ENCODE measurements at places on chromosomes 7 and 10.

DNA sequence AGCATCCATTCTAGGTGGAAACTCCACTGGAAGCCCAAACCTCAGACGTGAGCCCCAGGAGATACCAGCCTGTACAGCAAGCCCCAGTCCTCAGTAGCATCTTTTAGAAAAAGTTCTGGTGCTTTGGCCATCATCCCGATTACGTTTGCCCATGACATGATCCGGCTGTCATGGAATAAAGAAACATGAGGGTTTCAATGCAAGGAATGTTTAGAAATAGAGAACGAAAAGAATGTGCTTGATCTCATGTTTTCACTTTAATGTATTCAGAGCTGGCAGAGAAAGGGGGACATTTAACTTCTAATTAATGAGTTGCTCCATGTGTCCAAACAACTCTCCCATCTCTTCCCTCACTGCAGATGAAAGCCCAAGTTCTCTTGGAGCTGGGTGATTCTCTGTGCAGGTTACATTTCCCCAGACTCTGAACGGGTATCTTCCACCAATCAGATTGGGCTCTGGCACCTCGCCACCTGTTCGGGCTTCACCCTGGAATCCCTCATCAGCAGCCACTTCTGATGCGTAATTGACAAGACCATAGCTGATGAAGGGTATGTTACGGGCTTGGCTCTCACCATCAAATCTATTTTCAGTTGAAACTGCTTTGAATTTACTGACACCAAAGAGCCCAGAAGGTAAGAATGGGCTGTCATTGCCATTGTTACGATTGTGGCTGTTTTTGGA is 165.3 kb downstream of the PLXNA4 start:
- DNase-seq: no peak

DNA sequence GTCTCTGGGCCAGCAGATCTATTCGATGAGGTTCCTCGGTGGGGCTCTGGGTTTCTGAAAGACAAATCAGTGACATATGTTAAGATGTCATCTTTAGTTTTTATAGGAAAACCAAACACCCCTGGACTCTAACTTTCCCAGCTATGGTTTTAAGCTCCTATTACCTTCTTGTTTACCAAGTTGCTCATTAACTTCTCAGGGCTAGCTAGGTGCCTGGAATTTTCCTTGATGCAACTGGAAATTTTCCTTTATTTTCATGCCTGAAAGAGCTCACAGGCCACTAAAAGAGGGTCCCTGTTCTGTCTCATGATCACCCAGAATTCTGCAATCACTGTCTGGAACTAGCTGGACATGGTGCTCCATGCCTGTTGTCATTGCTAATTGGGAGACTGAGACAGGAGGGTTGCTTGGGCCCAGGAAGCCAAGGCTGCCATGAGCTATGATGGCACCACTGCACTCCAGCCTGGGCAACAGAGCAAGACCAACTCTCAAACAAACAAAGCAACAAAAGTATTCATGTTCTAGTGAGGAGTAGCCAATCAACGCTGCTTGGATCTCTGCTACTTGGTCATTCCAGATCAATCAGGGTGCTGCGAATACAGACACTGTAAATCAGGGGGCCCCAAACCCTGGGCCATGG is 1173.5 kb upstream of the AUTS2 start:
- DNase-seq: no peak

- no peak for DNase-seq
Measured at GRCh38 chr10:22230158-22230833, 12.5 kb upstream of the EBLN1 start.

GRCh38 chr7:39005036-39005435 is 27.3 kb downstream of the POU6F2 start:
- DNase-seq: no peak

DNA sequence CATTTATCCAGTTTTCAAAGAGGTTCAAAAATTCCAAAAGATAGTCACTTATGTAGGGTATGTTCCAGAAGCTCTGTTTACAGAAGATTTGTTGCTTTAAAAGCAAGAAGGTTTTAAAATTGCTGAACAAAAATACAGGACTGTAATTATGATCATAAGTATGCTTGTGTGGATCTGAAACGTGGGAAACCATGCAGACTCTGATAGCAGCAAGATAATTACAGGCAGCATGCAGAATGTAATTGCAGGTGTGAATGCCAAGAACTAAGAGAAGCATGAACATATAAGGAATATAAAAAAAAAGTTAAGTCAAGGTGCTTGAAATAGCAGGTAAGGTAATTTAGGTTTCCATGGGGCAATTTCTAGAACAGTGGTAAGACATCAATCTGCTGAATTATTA is 405.7 kb downstream of the ARL4A start:
- DNase-seq: no peak

GRCh38 chr10:43627942-43628341 is 20.7 kb downstream of the ZNF32 start:
- no peak for DNase-seq

GRCh38 chr10:101031796-101032636 is 982 bp downstream of the SFXN3 start:
- peak; percentile 72 for DNase-seq

- DNase-seq: no peak
Measured at GRCh38 chr10:125768219-125768855, 7.3 kb downstream of the MMP21 start.

DNA sequence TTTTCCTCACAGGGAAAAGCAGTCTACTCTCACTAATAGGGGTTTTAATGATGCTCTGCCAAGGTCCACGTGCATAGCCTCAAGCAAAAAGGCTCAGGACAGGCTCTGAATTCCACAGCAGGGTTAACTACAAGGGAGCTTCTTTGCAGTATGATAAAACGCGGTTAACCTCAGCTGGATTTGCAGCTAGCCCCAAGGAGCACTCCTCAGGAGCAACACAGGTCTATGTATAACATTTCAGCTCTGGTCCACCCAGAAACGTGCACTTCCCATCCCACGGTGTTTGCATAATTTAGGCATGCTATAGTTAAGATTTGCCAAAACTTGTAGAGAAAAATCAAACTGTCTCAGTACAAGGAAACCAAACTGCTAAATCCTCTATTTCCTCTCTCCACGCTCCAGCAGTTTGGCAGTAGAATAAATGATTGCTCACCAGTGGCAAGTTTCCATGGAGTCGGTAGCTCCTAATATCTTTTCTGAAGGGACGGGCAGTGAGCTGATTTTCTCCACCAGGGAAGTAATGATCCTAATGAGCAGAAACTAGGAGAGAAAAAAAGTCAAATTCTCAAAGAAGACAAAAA is 13.1 kb upstream of the ASB4 start:
- no peak for DNase-seq

- DNase-seq: no peak
Measured at GRCh38 chr10:133258066-133258817, 18.4 kb downstream of the ADAM8 start.

GRCh38 chr10:33073641-33074415 is 115.8 kb upstream of the ITGB1 start:
- no peak for DNase-seq

DNA sequence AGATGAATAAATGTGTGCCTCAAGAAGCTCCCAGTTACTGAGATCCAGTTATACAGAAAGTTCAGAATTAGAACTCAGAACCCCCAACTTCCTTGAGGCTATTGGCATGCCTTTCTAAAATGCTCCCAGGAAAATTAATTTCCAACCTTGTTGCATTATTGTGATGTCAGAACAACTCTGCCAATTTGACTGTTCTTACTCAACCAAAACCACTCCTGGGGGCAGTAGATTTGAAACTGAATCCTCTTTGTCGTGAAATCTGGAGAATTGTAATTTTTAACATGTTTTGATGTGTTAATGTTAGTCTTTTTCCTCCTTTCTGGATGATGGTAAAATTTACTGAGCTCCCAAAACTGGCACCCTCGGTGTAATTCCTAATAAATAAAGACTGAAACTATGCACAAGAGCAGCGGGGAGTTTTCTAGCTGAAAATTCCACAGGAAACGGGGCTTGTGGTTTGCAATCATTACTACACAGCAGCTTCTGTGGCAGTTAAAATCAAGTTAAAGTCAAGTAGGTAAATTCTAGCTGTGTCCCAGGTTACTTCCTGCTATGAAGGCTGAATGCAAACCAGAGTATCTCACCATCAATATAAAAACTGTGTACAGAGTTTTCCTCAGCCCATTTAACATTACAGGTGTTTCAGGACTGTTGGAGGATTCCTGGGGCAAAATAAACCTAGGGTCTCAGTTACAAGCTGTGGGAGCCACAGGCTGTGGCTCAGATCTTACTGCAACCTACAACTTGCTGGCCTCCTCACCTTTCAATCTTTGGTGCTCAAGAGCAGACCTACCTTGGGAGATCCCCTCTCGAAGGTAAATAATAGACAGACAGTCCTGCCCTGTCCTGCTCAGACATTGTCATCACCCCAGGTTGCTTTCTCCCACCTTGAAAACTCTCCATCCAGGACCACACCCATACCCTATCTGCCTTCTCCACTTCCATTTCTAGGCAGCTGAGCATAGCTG is 156.3 kb upstream of the KMT2E start:
- DNase-seq: no peak

- no peak for DNase-seq
Measured at GRCh38 chr7:29806208-29806994, at the start of gene WIPF3. TSS of gene WIPF3 (plus strand) at chr7:29806508. CDS start at chr7:29834725, 28,217 bp downstream.

GRCh38 chr10:75312440-75312839 is 76.7 kb upstream of the COMTD1 start:
- no peak for DNase-seq

DNA sequence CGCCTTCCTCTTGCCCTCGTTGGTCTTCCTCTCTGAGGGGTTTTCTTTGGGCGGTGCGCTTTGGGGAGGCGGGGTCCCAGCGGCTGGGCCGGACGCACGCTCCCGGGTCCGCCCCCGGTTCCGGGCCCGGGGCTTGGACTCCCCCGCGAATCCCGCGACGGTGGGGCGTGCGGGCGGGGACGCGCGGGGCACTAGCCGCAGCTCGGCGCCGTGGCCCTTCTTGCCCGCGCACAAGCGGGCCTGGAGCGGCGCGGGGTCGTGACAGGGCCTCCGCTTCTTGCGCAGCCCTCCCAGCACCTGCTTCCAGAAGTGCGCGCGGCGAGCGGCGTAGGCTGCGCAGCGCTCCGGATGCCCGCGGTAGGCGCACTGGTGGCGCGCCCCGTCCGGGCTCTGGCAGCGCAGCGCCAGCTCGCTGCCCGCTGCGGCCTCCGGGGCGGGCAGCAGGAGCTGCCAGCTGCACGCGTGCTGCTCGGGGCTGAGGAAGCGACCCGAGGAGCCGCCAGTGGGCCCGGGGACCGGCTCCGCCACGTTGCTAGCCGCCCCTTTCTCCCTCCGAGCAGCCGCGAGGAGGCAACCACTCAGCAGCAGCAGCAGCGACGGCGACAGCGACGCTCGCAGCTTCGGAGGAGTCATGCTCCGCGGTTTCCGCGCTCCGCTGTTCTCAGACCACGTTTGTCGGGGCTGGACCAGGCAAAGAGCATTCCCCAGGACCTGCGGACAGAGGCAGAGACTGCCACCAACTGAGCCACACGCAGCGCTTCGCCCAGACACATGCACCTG is 759 bp downstream of the FGFBP3 start:
- peak; percentile 34 for DNase-seq

- DNase-seq: no peak
Measured at GRCh38 chr10:1605999-1606940, 131.1 kb downstream of the ADARB2 start.

DNA sequence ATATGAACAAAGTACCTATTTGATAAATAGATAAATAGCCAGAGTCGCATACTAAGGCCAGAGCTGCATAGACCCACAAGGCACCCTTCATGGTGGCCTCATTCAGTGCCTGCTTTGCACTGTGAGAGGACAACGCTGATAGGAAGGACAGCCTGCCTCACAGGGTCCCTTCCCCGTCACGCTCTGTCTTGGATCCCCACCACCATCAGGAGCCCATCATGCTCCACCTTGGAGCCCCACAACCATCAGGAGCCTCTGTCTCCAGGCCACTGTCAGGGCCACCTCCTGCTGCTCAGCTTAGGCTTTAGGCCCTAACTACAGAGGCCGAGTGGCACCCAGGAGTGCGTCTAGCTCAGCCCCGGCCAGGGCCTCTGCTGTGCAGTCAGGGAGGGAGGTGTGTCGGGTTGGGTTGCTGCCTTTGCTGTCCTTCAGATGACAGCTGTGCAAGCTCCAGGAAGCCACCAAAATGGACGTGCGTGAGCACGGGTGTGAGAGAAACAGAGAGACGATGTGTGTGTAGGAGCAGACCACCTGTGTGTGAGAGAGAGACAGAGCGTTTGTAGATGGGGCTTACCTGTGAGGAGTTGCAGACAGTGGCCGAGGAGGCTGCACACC is 516.9 kb downstream of the GLRX3 start:
- DNase-seq: no peak

DNA sequence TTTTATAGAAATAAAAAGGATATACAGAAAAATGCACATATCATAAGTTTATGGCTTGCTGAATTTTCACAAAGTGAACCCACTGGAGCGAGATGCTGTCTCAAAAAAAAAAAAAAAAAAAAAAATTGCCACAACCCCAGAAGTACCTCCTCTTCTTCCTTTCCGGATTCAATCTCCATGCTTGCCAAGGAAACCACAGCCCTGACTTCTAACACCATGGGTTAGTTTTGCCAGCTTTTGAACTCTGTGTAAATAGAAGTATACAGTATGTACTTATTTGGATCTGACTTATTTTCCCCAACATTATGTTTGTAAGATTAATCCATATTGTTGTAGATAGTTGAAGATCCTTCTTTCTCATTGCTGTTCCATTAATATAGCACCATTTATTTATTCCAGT is 40.0 kb downstream of the FANK1 start:
- DNase-seq: no peak

- no peak for DNase-seq
Measured at GRCh38 chr10:43683451-43684291, 35.0 kb upstream of the ZNF32 start.

DNA sequence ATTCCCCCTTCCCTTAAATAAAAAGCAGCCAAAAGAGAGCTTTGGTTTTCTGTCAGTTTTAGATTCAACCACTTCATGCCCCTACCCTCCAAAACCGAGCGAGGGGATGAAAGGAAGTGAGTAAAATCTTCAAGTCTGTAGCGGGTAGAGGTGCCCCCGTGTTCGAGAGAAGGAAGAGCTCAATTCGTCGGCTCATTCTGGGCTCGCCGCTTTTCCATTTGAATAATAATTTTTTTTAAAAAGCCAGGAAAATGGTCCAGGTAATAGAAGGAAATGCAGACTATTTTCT is 436.2 kb upstream of the GALNT17 start:
- DNase-seq: no peak

DNA sequence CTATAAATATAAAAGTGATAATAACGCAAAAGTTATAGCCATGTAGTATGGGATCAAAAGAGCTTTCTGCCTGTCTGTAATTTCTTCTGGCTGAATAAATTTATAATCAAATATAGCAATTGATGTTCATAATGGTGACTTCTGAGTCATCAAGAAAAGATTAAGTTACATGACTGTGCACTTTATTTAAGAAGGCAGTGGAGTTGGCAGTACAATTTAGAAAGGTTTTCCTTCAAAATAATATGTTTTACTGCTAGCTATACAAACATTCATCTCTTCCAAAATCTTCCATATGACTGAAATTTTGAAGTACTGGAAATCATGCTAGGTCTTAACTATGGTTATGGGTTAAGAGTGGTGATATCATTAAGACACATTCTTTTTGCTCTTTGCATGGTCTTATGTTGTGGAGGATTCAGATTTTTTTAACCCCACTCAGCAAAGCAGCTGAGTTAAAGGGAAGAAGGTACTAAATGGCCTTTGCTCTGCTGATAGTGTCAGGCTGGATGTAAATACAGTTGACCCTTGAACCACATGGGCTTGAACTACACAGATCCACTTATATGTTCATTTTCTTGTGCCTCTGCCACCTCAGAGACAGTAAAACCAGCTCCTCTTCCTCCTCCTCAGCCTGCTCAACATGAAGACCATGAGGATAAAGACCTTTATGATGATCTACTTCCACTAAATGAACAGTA is 323.6 kb downstream of the BBS9 start:
- no peak for DNase-seq

GRCh38 chr10:86295791-86296190 is 70.8 kb downstream of the GRID1 start:
- DNase-seq: no peak

Data from stimulated activated CD8-positive, alpha-beta memory T cell treated with anti-CD3 and anti-CD28 coated beads, Interleukin-7, amount 100 ng/mL, for 4 hours (primary cell).